GM06990 (cell line): ENCODE measurements at places on chromosomes 11 and 22.

- DNase-seq = no peak
These were observed 627 bp downstream of the JRKL start for GRCh38 chr11:96390488-96390792.

- DNase-seq = no peak
These were observed 11.3 kb upstream of the CCDC83 start for GRCh38 chr11:85843929-85844328.

GRCh38 chr11:133526790-133527189 is 5.5 kb downstream of the OPCML start:
- DNase-seq = no peak

DNA sequence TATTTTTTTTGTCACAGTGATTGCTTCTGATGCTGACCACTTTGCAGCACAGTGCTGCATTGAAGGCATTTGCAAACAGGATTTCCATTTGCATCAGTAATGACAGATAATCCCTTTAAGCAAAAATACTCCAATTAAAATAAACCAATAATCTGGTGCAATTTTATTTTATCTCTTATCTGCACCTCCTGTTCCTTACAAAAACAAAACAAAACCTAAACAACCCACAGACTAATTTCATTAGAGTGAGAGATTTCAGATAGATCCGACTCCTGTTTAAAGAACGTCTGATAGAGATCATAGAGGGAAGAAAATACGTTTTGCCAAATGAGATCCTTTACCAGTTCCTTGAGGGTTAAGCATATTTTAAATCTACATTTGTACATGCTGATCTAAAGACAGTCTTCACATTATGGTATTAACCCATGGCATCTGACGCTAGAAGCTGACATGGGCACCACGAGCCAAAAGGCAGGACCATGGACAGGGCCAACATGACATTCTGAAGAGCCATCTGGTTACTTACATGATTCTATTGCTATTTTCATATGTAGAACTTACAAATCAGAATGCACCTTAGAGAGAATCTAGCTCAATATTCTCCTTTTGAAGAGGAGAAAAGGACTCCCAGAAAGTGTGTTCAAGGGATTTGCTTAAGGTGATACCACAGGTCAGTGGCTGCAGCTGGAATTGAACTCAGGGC is 286.2 kb upstream of the NARS2 start:
- no peak for DNase-seq

- no peak for DNase-seq
These were observed 82.1 kb upstream of the PTH start for GRCh38 chr11:13577881-13578280.

DNA sequence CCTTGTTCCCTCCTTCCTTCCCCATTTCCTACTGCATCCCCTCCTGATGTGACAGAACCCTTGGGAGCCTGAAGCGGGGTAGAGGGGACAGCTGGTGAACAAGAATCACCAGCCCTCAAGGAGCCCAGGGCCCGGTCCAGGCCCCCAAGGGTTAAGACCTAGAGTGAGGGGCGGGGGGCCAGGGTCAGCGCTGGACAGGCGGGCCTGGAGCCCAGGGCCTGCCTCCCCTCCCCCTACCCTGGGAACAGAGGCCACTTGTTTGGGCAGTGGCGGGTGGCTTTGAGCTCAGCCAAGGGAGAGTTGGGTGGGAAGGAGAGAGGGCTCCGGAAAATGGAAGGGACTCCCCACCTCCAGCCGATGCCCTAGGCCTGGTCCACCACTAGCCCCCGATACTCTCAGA is 2.1 kb downstream of the ARAP1 start:
- no peak for DNase-seq

DNA sequence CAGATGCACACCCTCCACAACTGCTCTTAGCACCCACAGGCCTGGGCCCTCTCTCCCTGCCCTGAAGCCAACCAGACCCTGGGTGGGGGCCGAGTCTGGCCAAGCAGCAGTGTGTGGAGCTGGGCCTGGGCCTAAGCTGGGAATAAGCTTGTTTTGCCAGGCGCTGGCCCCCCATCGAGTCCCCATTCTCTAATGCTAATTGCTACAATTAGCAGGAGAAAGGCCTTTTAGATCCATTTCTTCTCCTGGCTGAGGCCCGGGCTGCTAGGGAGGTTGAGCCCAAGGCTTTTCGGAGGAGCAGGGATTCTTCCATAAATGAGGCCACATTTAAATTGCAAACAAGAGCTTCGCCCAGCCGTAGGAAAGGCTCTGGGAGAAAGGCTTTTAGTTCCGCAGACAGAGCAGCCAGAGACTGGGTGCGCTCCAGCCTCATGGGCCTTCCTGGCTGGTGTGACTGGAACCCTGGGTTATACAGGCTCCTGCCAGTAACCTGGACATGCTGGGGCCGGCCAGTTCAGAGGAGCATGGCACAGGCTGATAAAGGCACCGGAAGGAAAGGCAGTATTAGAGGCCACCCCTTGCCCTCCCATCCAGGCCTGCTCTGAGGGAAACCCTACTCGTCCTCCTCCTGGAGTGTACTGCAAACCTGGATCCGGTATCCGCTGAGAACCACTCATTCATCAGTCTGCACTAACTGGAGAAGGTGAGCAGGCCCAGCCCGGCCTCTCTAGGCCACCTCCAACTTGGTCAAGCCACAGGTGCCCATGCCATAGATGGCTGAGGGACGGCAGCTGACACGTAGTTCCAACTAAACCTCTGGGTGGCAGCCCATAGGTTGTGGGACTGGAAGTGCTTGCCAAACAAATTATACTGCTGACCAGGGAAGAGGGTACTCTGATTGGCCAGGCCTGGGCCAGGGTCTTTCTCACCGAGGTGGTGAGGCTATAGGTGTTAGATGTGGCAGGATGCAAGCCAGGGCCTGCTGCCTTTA is 6.2 kb downstream of the KCNQ1OT1 start:
- DNase-seq = no peak

DNA sequence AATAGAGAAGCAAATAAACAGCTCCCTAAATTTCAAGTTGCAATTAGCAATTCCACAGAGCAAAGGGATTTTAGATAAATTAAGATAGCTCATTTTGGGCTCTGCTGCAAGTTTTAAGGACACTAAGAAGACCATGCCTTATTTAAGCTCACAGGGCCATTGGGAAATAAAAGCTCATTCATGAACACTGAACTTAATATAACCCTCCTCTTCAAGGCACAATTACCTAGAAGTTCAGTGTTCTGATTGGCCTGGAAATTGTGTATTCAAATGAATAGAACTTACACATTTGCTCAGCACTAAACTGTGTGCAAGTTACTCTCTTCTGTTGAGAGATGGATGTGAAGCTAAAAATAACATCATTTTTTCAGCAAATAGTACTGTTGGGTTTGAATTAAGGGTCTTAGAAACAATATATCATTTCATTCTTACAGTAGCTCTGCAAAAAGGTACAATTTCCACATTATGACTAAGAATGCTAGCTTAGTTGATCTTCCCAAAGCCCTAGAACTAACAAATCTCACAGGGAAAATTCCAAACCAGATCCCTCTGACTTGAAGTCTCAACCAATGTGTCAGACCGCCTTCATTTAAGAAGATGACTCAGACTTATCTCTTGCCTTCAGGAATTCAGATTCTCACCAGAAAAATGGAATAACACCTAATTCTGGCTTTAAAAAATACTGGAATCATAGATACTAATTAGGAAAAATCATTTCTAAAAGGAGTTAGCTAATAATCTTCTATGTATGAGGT is 87.4 kb upstream of the LRRC55 start:
- DNase-seq = no peak

DNA sequence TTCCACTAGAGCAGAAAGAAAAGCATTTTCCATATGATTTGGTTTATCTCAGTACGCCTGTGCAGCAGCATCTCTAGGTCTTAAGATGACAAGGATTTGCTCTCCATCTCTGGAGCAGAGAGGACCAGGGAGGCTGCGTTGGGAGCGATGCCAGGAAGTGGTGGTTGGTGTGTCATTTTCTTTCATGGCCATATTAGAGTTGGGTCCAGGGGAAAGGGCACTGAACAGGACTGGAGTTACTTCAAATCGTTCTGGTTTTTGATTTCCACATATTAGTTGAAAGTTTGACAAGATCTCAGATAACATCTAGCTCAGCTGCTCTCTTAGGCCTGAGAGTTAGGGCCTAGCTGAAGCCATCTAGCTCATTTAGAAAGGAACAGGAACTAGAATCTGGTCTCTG is 157.7 kb downstream of the ADAMTS15 start:
- DNase-seq = no peak

DNA sequence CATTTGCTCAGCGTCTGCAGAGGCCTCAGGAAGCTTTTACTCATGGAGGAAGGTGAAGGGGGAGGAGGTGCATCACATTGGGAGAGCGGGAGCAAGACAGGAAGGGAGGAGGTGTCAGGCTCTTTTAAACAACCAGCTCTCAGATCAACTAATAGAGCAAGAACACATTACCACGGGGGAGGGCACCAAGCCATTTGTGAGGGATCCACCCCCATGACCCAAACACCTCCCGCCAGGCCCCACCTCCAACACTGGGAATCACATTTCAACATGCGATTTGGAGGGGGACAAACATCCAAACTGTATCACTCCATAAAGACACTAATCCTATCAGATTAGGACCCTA is 18.9 kb upstream of the THY1 start:
- DNase-seq = no peak

- DNase-seq = no peak
These were observed 5.2 kb downstream of the KCNJ4 start for GRCh38 chr22:38449776-38450175.
